ENCODE measurements at places on chromosomes 13 and 19.

GRCh38 chr19:41753159-41753558, 2.2 kb upstream of the CEACAM6 start:
- peak; percentile 51 for DNase-seq

DNA sequence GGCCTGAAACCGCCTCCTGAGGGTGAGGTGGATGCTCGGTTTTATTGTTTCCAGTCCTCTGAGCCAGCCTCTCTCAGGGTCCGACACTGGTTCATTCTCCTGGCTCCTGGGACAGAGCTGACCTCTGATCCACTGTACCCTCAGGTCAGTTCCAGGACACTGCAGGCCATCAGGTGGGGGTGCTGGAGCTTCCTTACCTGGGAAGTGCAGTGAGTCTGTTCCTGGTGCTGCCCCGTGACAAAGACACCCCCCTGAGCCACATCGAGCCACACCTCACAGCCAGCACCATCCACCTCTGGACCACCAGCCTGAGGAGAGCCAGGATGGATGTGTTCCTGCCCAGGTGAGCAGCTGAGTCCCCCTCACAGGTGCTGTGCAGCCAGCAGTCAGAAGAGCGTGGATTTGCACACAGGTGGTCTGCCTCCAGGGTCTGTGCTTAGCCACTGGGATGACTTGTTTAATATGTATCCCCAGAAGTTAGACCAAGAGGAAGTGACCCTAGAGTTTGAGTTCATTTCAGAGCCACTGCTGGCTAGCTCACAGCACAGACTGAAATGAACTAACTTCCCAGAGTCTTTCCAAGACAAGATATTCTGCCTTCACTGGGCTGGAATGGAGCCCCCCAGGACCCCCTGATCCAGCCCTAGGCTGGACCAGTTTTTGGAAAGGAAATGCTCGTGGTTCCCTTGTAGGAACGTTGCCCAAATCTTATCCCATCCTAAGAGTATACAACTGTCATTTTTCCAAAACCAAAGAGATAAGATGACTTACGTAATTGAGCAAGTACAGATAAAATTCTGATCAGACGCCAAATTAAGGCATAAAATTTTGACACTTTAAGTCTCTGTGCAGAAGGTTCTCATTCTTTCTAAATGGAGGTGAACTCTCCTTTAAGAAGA, 8.8 kb downstream of the SERPINE3 start:
- DNase-seq = no peak

- no peak for DNase-seq
These were observed 6.0 kb downstream of the KLK6 start for GRCh38 chr19:50963381-50963780.

GRCh38 chr13:94331281-94331680, 148.2 kb downstream of the DCT start:
- no peak for DNase-seq

DNA sequence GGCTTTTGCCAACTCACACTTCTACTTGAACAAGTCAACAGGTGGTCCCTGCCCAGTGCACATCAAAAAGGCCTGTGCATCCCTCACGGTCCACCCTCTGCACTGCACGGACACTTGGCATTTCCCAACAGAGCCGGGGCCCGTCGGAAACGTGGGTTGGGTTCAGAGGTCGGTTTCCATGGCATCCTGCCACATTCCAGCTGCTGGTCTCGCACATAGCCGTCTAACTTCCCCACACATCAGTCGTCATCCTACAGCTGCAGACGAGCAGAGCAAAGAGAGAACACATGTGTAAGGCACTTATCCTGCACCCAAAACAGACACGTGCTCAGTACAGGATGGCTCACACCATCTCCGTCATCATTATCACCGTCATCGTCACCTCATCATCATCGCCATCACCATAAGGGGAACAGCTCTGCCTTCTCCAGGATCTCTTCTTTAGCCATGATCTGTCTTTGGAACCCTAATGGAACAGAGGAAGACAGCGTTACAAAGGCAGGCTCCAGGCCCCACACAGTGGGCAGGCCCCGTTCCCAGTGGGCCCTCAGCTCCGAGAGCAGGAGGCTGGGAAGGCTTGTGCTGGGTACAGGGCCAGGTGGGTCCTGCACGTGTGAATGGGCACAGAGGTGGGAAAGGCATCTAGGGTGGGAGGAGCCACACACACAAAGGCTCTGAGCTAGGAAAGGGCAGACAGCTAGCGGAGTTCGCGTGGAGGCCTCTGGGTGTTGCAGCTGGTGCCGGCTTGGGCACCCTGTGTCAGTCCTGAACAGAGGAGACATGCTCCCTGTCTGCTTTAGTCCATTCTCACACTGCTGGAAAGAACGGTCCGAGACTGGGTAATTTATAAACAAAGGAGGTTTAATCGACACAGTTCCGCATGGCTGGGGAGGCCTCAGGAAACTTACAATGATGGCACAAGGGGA, 170.8 kb upstream of the SOX1 start:
- DNase-seq = no peak

DNA sequence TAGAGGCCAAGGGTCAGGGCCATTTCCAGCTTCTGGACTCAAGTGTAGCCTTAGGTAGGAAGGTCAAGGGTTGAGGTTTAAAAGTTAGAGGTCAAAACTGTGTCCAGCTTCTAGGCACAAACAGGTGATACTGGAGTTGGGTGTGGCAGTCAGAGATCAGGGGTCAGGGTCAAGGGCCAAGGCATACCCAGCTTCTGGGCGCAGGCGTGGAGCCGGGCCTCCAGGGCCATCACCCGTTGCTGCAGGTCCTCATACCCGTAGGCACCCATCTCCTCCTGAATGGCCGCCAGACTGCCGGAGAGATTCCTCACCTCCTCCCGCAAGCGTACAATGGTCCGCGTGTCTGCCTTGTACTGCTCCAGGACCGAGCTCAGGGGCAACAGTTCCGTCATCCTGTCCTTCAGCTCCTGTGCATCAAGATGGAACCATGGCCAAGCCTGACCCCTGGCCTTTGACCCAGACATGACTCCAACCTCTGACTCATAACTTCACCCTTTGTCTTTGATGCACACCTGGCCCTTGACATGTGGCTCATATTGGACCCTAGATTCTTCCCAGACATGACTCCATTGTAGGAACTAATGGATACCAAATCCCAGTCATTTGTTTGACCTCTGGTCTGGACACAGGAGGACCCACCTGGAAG, 22.1 kb downstream of the PIN1 start:
- DNase-seq = no peak

DNA sequence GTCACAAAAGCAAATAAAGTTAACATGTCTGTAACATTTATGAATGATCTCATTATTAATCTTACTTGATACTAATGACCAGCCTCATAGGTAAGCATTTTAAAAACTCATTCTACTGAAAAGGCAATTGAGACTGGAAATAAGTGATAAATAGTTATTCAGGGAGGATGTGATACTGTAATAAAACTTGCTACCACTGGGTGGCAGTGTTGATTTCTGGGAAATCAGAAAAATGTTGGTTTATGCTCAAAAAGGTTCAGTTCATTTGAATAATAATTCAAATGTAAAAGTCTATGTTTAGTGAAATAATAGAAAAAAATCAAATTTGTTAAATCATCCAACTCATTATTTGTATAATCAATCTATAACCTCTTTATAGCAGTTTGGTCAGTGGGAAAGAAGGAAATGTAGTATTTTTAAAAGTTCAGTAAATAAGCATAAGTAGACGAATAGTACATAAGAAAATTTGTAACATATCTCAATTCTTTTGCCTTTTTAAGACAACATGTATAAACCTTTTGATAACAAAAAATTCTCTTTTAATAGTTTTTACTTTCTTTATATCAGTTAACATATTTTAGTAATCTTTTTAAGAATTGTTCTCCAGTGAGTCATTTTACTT, 9.6 kb downstream of the ABHD13 start:
- peak; percentile 21 for DNase-seq

GRCh38 chr13:76942363-76942762, 5.9 kb upstream of the ACOD1 start:
- no peak for DNase-seq

GRCh38 chr13:29165840-29166239, 345.7 kb downstream of the MTUS2 start:
- no peak for DNase-seq

GRCh38 chr13:104143760-104144416, 1077.7 kb upstream of the SLC10A2 start:
- DNase-seq = no peak

DNA sequence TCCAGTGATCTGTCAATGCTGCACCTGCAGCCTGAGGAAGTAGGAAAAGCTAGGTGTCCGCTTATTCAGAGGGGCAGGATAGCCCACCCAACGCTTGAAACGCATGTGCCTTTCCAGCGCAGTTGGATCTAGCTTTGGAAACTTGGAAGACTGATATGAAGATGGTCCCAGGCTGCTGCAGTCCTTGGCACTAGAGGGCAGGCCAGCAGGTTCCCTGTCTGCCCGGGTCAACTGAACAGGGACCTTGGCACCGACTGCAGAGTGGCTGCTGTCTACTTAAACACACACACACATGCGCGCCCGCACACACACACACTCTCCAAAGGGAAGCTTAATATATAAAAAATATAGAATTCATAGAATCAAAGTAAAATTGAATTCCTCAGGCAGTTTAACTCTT, 100.0 kb downstream of the TSHZ3 start:
- DNase-seq = no peak

DNA sequence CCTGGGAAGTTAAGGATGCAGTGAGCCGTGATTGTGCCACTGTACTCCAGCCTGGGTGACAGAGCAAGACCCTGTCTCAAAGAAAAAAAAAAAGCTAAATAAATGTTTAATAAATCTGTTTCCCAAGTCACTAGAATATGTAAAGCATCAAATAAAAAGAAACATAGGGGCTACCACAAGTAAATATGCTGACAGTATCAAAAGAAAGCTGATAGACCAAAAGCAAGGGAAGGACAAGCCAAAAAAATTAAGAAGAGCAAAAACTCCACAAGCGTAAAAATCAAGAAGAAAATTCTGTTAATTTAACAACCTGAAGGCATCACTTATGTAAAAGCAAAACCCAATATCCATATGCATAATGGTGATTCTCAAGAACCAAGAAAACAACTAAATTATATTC, 9.7 kb downstream of the KPNA3 start:
- no peak for DNase-seq

DNA sequence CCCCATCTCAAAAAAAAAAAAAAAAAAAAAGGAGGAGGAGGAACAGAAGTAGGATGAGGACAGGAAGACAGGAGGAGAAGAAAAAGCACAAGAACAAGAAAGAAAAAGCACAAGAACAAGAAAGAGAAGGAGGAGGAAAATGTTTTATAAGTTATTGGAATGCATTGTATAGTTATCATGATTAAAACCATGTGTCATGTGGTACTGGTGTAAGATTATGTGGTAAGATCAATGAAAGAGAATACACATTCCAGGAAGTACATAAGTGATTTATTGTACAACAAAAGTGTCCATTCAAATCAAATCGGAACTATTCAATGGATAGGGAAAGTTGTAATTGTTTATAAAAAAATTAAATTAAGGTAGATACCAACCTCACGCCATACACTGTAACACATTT, 167.7 kb downstream of the MZT1 start:
- no peak for DNase-seq

DNA sequence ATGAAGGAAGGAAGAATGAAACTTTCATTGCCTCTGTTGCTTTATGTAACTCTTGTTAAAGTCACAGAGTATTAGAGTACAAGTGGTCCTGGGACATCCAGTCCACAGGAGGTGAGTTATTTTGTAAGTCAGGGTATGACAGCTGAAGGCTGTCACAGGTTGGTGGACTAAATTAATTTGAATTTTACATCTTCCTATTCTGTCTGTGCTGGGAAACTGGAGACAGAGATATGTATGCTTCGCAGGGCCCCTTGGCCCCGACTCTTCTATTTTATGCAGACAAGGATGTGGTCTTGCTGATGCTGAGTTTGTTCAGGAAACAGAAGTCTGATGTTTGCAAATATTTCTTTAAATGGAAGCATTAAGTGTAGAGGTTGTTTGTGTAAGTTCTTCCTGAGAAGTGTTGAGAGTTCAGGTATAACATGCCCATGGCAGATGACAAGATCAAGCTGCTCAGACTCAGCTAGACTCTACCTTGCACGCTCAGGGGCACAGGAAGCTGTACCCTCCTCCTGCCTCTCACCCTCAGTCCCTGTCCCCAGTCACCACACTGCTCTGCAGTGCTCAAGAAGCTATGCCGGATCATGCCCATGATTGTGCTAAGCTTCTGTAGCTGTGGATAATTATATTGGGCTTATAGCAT, 23.4 kb downstream of the RASL11A start:
- DNase-seq = no peak
